ENCODE measurements at places on chromosomes 11 and 22. TPM values are rescaled to one million over a fixed set of nuclear protein-coding genes. Genes with fewer than 3 reads are reported as not detected.

COPB1 gene
- polyA plus RNA-seq: 183 TPM

- DNase-seq: no peak
These were observed 13.4 kb downstream of the LGR4 start for GRCh38 chr11:27459191-27459590.

- no peak for DNase-seq
These were observed 16.6 kb downstream of the RTN4R start for GRCh38 chr22:20251491-20251890.

GRCh38 chr11:131637469-131638175 lies 267.2 kb downstream of the NTM start:
- no peak for DNase-seq

OTOG gene
- not detected for polyA plus RNA-seq

- peak; percentile 88 for DNase-seq
These were observed at the start of gene PATZ1 for GRCh38 chr22:31346255-31346732. Gene PATZ1 (minus strand): TSS chr22:31346346. CDS start chr22:31345602, 744 bp downstream.

DNA sequence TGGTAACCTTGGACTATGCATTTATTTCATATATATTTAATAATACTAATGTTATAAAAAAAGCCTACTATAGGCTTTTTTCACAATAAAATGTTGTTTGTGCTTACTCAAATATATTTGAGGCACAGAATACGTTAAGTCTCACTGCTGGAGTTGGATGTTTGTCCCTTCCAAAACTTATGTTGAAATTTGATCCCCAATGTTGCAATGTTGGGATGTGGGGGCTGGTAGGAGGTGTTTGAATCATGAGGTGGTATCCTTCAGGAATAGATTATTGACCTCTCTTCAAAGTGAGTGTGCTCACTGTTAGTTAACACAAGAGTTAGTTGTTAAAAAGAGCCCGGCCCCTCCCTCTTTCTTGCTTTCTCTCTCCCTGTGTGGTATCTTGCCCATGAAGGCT lies 1295.9 kb downstream of the JRKL start:
- DNase-seq: peak; percentile 9

GRCh38 chr11:111549196-111549868 lies 8.8 kb downstream of the LAYN start:
- DNase-seq: no peak

DNA sequence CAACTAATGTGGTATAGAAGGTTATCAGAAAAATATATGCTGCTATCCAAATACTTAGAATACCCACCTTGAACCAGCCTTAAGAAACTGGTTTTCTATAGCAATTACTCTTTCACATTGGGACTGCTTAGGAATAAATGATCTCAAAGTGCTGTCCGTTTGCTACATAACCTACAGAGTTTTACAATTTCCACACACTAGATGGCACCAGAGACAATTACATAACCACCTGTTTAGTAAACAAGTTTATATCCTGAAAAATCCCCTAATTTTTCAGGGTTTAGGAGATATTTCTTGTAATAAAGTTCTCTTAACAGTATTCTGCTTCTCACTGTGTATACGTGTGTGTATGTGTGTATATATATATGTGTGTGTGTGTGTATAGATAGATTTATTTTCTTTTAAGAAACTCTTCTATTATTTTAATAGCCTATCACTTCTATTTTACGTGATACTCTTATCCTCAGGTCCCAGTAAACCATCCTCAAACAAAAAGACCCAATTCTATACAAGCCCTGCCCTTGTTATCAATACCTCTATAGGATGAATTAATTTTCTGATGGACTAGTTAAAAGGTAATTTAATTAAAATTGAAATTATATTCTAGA lies 6.7 kb upstream of the OR5I1 start:
- peak; percentile 1 for DNase-seq

DNA sequence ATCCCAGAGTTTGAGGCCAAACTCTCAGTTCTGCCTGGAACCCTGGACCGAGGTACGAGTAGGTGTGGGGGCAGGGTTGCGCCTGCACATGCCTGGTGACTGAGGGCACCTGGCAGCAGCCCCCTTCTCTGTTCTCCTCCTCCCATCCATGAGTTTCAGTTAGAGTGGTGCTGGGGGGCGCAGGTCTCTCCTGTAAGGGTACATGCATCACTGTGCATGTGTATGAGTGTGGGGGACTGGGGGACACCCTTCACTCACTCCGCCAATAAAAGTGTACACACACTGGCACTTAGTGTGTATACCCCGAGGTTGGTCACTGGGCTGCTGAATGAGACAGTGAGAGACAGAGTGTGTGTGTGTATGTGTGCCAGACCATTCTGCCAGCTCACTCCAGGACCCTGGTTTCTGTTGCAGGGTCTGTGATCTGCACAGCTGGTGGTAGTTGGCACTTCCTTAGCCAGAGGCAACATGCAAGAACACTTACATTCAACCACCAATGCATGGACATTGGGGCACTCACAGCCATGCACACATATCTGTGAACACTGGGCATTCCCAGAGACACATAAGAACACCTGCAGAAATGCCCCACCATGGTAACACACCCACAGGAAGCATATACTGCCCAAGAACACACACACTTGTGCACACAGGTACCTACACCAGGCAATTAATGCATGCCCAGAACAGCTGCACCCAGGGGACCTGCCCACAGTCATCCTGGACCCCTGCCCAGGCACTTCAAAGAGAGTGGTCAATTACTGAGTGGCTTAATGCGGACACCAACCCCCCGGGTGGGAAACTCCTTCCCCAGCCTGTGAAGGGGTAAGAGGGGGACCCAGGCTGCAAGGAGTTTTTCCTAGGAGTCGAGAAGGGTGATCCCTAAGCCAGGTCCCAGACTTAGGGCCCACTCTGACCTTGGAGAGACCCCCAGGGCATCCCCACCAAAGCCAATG lies 1.2 kb upstream of the NRXN2 start:
- no peak for DNase-seq

OR2AG2 gene
- 0.03 TPM for polyA plus RNA-seq

SCGB1A1 gene
- not detected for polyA plus RNA-seq

- DNase-seq: no peak
These were observed 5.3 kb downstream of the TBCEL start for GRCh38 chr11:121029153-121029552.

DNA sequence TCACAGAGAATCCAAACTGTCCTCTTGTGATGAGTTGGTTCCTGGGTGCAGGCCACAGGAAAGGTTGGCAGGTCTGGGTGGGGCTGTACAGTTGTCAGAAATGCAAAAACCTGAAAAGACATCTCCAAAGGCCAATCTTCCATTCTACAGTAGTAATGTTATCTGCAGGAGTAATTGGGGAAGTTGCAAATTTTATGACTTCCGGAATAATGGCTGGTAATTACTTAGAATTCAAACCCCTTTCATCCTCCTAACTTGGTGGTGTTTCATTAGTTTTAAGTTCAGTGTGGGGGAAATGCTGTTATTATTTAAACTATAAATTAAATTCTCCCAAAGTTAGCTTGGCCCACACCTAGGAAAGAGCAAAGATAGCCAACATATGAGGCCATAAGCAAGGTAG lies 64.7 kb upstream of the FAT3 start:
- DNase-seq: no peak

DNA sequence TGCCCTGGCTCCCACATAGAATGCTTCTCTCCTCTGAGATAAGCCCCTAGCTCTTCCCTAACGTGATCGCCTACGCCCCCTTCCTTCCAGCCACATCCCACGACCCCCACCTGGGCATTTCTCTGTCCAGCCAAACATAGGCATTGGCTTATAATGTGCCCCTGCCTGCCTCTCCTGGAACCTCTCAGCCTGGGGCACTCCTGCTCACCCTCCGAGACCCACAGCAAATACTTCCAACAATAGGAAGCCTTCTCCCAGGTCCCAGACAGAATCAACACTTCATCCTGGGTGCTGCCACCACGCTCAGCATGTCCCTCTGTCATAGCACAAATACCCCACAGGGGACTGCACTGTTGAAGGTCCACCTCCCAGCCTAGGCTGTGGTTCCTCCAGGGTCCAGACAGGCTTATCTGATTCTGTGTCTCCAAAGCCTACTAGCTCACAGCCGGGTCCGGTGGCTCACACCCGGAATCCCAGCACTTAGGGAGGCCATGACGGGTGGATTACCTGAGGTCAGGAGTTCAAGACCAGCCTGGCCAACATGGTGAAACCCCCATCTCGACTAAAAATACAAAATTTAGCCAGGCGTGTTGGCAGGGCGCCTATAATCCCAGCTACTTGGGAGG lies 24.2 kb upstream of the TMPRSS4 start:
- DNase-seq: no peak

DNA sequence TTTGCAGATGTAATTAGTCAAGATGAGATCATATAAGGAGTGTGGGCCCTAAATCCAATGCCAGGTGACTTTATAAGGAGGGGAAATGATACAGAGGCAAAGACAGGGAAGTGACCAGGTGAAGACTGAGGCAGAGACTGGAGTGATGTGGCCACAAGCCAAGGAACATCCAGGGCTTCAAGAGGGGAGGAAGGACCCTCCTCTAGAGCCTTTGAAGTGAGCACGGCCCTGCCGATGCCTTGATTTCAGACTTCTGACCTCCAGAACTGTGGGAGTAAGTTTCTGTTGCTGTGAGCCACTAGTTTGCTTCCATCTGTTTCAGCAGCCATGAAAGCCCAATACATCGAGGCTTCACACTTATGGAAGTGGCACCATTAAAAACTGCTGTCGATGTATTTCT lies 78.7 kb downstream of the SHANK2 start:
- DNase-seq: no peak

DNA sequence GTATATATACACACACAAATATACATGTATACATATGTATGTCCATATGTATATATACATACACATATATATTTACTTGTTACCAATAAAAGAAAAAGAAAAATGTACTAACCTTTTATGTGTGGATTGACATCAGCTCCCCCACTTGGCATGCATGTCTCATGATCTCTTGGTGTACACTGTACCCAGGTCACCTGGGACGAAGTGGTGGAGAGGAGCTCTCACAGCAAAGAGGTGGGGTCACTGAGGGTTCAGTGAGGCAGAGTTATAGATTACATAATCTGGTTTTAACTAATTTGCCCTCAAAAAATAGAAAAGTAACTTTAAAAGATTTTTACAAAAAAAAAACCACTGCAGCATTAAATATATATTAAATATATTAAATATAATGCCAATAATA lies 15.5 kb upstream of the USP47 start:
- DNase-seq: no peak

MS4A12 gene
- not detected for polyA plus RNA-seq

- peak; percentile 78 for DNase-seq
These were observed 4.3 kb upstream of the PHLDA2 start for GRCh38 chr11:2933375-2934020.

- no peak for DNase-seq
These were observed 1433.8 kb downstream of the BRD1 start for GRCh38 chr22:48393885-48394284.

DNA sequence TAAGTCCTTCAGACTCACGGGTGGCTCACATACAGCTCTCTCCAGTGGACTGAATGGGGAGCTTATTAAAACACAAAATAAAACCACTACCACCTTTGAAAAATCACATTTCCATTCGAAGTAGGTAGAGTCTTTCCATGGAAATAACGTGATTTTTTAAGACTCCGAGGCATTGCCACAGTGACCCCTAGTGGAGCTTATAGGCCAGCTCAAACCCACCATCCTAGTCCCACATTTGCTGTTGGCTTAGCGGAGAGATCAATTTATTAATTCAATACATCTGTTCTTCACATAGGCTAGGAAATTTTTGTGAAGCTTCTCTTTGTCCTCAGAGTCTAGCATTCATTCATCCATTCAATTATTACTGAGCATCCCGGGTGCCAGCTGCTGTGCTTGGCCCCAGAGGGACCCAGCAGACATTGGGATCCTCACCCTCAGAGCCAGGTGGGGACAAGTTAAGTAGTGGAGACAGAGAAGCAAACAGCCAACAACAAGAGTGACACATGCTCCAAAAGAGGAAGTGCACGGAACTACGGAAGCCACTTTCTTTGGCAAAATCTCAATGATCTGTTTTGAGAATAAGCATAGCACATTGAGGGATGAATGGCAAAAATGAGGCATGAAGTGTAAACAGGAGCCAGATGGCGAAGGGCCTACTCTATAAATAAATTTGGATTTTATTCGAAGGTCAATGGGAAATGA lies 10.2 kb upstream of the P4HA3 start:
- DNase-seq: peak; percentile 69

UBQLN3 gene
- not detected for polyA plus RNA-seq

- DNase-seq: no peak
These were observed 113.3 kb downstream of the MORC2 start for GRCh38 chr22:30855266-30855665.

DNA sequence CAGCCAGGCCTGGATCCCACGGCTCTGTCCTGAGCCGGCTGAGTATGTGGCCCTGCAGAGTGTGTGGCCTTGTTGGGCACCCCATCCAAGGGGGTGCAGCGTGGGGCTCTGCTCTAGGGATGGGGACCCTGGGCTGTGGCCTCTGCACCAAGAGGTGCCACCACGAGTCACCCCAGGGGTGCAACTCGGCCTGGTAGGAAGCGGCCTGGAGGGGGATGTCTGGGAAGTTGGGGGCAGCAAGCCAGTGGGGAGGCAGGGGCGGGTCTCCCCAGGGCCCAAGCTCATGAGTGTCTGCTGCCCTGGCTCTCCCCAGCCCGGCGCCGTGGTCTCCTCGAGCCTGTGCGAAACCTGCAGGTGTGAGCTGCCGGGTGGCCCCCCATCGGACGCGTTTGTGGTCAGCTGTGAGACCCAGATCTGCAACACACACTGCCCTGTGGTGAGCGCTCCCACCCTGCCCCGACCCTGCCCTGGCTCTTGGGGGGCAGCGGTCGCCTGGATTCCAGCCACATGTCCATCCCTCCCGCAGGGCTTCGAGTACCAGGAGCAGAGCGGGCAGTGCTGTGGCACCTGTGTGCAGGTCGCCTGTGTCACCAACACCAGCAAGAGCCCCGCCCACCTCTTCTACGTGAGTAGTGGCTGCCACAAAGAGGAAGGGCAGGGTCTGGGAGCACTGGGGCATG lies 24.2 kb upstream of the MUC5B start:
- DNase-seq: no peak

- DNase-seq: no peak
These were observed 13.0 kb downstream of the CYTH4 start for GRCh38 chr22:37295213-37295886.

GRCh38 chr11:77126861-77127234 lies 1.2 kb upstream of the MYO7A start:
- DNase-seq: no peak

DNA sequence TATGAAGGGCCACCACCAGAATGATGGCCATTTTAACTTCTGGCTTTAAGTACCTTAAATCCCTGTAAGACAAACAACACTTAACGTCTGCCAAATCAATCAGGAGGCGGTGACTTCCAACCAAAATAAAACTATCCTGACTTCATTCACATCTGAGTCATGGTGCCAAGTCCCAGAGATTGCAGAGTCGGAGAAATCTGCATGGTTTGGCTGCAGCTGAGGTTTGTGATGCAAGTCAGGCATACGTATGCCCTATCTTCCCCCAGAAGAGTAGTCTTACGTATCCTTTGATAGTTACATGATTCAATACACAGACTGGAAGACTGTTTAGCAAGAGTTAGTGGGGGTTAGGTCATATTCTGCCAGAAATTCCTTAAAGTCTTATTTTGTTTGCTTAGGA lies 1.7 kb upstream of the GAB2 start:
- peak; percentile 99 for DNase-seq

GRCh38 chr11:25758145-25758661 lies 573.7 kb upstream of the ANO3 start:
- DNase-seq: no peak
